RPMI8226 (cell line): ENCODE measurements at places on chromosomes 1 and 21.

GRCh38 chr1:78553859-78554258 is 63.1 kb downstream of the PTGFR start:
- peak; percentile 20 for DNase-seq

- DNase-seq, result no peak
Measured at GRCh38 chr1:224331326-224331725, 1.4 kb upstream of the NVL start.

- peak; percentile 47 for DNase-seq
Measured at GRCh38 chr1:236489710-236490377, 33.9 kb upstream of the LGALS8 start.

DNA sequence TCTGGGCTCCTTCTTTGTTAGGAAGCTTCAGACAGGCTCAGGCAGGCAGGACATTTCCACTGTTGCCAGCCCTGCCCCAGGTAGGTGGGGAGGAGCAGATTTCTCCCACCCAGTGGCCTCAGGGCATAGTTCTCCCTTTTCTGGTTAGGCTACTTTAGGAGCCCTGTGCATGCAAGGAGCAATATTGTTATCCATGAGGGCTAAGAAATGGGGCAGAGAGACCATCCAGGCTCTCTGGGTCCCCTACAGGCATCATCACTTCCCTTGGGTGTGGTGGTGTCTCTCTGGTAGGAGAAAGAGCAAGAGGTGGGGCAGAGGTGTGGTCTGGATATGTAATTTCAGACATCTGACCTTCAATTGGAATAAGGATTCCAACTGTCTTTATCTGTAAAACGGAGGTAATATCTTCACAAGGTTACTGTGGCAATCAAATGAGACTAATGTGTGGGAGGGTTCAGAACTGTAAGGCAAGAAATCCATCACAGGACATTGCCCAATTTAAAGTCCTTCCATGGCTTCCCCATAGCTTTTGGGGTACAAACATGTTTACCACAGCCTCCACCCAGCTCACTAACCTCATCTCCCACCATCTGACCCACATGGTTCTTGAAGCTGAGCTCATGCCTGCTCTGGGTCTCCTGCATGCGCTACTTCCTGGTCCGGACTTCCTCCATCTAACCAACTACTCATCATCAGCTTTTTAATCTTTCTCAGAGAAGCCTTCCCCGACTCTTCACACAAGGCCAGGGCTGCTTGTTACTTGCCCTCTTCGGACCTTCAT is 26.1 kb downstream of the PCAT6 start:
- no peak for DNase-seq

- no peak for DNase-seq
Measured at GRCh38 chr1:202165942-202166843, 5.8 kb upstream of the PTPN7 start.

DNA sequence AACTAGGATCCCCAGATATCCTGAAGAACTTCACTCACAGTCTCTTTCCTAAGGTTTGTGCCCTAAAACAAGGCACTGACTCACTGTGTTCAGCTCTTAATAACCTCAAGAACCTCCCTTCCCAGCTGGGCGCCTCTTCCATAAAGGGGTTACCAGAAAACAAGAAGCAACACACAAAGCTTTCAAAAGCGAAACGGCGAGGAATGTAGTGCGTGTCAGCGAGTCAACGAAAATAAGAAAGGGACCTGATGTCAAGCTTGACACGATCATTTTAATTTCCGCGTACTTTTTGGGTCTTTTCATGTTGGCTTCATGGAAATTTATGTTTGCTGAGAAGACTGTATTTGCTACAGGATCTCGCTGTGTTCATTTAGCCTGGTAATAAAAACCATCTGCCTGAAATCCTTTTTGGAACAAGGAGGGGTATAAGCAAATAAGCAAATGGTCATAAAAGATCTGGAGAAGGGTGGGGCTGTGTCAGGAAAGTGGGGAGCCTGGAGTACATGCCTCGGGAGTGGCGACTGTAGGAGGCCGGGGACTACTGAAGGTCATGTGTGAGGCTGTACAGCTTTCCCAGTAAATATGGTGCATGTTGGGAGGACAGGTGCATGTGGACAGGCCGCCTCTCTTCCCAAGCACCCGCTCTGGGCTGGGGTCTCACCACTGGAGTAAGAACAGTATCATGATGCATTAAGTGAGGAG is 11.4 kb upstream of the CLDN14 start:
- no peak for DNase-seq

- peak; percentile 47 for DNase-seq
Measured at GRCh38 chr1:21175670-21176581, 771 bp downstream of the EIF4G3 start.

DNA sequence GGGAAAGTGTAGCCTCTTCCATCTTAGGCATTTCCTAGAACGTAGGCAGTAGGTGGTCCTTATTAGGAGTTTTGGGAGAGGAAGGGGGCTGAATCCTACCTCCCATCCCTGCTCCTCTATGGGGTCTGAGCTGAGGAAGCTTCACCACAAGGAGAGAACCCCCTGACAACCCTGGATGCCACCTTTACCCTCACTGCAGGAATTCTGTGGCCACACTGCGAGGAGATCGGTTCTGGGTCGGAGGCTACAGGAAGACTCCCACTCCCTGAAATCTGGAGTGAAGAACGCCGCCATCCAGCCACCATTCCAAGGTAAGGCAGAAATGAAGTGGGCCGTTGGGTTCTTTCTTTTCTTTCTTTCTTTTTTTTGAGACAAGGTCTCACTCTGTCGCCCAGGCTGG is 1.5 kb downstream of the MX1 start:
- DNase-seq, result no peak

DNA sequence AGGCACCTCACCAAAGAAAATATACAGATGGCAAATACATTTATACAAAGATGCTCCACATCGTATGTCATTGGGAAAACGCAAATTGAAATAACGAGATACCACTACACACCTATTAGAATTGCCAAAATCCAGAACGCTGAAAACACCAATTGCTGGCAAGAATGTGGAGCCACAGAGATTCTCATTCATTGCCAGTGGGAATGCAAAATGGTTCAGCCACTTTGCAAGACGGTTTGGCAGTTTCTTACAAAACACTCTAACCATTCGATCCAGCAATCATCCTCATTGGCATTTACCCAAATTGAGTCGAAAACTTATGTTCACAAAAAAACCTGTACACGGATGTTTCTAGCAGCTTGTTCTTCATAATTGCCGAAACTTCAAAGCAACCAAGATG is 223.3 kb upstream of the GREM2 start:
- no peak for DNase-seq

- DNase-seq, result no peak
Measured at GRCh38 chr1:145884675-145885074, 991 bp downstream of the ANKRD35 start.

- peak; percentile 91 for DNase-seq
Measured at GRCh38 chr1:26959722-26960624, at the start of gene KDF1. Gene KDF1 (minus strand): TSS chr1:26960468. CDS start chr1:26952380, 8,088 bp downstream.

- DNase-seq, result no peak
Measured at GRCh38 chr1:184480736-184481135, 93.9 kb downstream of the C1orf21 start.

DNA sequence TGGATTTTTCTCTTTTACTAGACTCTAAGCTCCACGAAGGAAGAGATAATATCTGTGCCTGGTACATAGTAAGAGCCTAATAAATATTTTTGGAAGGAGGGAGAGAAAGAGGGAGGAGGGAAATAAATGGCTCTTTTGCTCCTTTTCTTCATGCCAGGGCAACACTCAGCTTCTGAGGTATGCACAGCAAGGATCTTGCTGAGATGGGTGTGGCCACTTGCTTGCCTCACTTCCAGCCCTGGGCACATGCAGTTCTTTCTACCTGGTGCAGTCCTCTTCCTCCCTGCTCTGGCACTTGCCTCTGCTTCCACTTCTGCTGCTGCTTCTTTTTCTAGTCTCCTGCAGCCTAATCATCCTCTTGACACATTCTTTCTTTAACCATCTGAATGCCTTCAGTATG is 148.1 kb downstream of the FGGY start:
- DNase-seq, result no peak

GRCh38 chr21:14706712-14707510 is 160.8 kb upstream of the SAMSN1 start:
- no peak for DNase-seq
